ENCODE measurements at places on chromosomes 2 and 18.

DNA sequence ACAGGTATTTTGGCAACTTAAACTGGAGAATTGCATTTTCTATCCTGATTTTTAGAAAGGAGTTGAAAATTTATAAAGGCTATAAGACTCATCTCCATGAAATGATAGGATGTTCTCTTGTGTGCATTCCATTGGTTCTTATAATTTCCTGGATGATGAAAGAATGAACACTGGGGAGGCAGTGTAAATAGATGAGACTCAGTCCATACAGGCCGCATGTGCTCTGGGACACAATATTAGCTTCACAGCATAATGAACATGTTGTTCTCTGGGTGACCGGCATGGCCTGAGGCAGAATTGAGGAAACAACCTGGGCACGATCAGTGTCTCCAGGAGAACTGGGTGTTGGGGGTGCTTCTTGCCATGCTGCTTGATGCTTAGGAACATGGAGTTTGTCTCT is 38.8 kb downstream of the AOX1 start:
- DNase-seq: no peak

- no peak for DNase-seq
Measured at GRCh38 chr2:72149556-72150156, 2.0 kb upstream of the CYP26B1 start.

- no peak for DNase-seq
Measured at GRCh38 chr2:100731535-100731981, 88.4 kb upstream of the NPAS2 start.

DNA sequence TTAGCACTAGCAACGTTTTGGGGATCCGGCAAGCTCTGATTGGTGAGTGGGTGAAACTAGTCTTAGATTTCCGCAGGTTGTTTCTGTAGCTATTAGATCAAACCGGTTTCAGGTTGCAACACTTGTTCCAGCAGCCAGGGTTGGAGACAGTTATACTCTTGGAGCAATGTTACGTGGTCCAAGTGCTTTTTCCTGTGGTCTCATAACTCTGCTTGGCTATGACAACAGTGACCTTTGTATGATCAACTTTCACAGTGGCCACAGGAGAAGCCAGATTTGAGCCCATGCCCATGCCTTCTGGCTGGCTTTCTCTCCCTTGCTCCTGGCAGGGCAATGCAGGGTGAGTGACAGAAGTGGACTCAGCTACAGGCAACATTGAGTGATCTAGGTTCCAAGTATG is 84.5 kb upstream of the TAF1B start:
- DNase-seq: no peak

GRCh38 chr2:49490710-49491109 is 336.4 kb upstream of the FSHR start:
- DNase-seq: no peak

- peak; percentile 15 for DNase-seq
Measured at GRCh38 chr2:28751956-28752630, 463 bp downstream of the PPP1CB start.

- DNase-seq: no peak
Measured at GRCh38 chr2:225288986-225289385, 110.5 kb upstream of the NYAP2 start.

- DNase-seq: no peak
Measured at GRCh38 chr2:201139836-201140604, 24.1 kb downstream of the CFLAR start.

- DNase-seq: no peak
Measured at GRCh38 chr2:175126661-175127060, 41.3 kb downstream of the ATF2 start.

DNA sequence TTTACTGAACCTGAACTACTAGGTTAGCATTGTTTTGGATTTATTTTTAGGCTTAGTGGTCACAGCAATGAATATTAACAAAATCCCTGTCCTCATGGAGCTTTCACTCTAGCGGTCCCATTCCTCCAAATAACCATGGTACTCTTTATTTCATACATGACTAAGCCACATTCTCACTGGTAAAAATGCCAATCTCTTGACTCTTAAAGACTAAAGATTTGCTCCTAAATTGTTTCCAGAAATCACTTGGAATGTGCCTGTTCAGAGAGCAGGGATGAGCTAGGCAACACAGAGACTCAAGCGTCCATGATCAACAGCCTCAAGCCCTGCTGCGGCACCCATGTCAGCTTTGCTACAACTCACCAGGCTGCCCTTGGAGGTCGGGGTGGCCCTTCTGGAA is 13.5 kb downstream of the LMAN1 start:
- DNase-seq: no peak

DNA sequence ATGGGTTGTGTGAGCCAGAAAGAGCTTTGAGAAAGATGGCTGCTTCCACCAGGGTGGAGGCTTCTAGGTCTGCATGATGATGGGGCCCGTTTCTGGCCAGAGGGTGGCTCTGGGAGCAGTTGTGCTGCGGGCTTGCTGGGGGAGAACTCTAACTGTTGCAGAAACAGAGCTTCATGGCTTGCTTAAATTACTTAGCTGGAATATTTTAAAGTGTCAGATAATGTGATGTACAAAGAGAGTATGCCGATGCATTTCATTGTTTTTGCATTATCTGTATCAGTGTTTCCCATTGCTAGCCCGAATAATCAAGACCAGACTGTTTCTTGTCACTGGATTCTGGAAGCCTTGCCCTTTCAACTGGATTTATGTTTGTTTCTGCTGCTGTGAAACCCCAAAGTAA is 6.3 kb upstream of the DRC1 start:
- DNase-seq: no peak

DNA sequence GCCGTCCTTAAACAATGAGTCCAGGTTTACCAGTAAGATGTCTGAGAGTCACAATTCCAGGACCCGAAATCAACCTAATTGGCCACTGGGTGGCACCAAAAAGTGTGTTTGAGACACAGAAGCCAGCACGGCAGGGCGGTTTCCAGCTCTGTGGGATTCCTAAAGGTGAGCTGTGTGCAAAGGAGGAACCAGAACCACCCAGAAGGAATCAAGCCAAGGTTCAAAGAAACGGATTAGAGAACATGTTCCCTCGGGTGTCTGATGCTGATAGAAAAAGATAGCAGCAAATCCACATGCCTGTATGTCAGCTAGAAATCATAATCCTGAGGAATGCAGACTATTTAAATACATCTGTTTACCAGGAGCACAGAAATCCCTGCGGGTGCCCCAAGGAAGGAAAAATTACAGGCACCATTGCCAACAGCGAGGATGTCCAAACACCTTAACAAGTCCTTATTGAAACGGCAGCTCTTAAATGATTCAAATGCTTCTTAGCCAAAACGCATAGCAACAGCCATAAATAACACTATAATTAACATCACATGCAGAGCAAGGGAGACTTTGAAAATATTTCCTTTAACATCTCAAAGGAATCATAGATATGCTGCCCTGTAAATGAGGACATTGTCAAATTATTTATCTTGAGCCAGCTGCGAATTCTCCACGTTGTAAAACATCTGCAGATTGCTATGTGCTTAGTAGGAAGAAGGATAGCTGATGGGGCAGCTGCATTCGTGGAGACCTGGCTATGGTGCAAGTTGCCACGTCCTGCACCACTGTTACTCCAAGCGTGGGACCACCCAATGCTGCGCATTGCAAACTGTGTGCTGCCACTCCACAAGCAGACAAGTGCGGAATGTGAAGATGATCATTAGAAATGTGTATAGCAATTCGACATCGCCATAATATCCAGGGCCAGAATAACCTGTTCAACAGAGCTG is 318.7 kb upstream of the NCKAP5 start:
- DNase-seq: peak; percentile 31

DNA sequence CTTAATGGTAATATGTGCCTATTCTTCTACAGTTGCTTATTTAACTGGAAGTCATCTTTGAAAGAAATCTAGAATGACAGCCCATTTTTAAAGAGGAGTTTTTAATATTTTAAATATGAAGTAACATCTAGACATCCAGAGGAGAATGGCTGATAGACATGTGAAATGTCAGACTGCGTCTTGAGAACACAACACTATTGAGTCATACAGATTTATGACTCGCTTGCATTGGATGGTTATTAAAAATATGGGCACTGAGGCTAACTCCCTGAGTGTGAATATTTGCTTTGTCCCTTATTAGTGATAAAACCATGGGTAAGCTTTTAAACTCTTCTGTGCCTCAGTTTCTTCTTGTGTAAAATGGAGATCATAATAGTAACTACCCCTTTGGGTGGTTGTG is 22.9 kb downstream of the TDRD15 start:
- DNase-seq: no peak

GRCh38 chr2:235238537-235238936 is 255.3 kb upstream of the AGAP1 start:
- DNase-seq: no peak

DNA sequence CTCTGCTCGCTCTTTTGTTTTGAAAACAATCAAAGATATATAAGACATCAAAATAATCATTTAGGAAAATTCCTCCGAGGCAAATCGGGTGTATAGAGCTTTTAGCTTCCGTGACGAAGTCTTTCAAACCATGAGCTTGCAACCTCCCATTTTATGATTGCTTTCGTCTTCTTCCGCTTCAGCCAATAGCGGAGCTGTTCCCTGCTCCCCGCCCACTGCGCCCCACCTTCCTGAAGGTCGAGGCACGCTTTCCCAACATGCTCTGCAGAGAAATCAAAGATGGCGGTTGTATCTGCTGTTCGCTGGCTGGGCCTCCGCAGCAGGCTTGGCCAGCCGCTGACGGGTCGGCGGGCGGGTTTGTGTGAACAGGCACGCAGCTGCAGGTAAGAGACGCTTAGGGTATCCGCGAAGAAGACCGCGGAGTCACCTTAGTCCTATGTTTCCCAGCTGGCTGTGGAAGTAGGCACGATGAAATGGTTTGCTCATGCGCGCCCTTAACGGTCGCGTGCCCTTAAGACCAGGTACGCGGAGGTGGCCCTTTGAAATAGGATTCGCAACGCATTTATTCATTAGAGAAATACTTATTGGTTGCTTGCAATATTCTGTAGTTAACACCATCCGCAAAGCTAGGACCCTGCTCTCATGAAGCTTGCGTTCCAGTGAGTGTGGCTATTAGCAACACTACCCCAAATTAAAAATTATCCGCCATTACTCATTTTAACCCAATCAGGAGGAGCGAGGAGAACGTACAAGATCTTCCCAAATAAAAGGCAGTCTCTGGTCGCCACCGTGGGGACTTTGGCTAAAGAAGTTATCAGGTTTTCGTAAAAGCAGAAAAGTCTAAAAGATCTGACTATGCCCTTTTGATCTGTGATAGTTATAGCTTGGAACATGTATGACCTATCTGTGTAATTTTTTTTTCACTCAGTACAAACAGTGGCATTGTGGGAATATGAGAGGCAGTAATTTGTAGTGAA is at the start of gene PTCD3:
PTCD3 (plus strand) TSS at position 267 of the 977 bp plus-strand sequence; CDS start at position 280, 13 bp downstream.
- peak; percentile 85 for DNase-seq

- no peak for DNase-seq
Measured at GRCh38 chr2:176685908-176686307, 416.7 kb downstream of the MTX2 start.

DNA sequence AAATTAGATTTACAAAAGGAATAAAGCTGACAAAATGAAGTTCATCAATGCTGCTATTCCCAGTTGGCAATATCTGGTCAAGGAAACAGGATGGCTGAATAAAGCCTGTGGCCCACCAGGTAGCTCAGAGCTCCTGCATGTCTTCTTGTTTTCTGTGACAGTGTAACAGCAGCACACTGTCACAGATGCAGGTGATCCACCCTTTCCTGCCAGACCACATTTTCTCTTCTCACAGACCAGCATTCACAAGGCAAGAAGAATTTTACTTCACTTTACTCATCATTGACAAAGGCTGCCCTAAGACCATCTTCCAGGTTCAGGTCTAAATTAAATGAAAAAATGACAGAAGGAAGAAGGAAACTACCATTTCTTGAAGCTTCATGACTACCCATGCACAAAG is 166.2 kb upstream of the MEIS1 start:
- DNase-seq: no peak

- no peak for DNase-seq
Measured at GRCh38 chr2:1010415-1010930, 59.8 kb downstream of the SNTG2 start.

DNA sequence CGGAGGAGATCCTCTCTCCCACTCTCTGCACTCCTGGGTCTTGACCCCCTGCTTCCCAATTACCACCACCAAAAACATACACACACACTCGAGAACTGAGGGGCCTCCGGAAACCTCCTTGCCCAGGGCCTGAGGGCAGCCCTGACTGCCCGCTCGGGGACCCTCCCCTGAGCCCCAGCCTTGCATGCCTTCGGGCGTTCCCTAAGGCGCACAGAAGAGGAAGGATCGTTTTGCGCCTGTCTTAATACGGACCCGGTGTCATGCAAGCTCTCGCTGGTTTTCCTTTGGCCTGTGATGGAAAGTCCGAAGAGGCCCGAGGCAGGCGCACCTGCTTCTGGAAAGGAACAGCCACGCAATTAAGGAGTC is 19.8 kb downstream of the POU3F3 start:
- no peak for DNase-seq

Data from stimulated activated CD4-positive, alpha-beta T cell treated with anti-CD3 and anti-CD28 coated beads, Interleukin-12 subunit alpha, Interleukin-12 subunit beta, amount 100 ng/mL, for 24 hours (primary cell).